Right atrium auricular region (tissue), 2 donors: ENCODE measurements at places on chromosomes 3 and 15.

GRCh38 chr3:63933459-63933858, 21.3 kb upstream of the SCAANT1 start:
- no peak overlapping the region for H3K27ac ChIP-seq
- no peaks in the 10 kb centered on the region for H3K36me3 ChIP-seq
- no peak for DNase-seq
- H3K27me3 ChIP-seq, result no peaks in the 10 kb centered on the region
- peaks cover 44% of the 10 kb centered on the region for H3K4me1 ChIP-seq
- H3K4me3 ChIP-seq, result no peak overlapping the region

DNA sequence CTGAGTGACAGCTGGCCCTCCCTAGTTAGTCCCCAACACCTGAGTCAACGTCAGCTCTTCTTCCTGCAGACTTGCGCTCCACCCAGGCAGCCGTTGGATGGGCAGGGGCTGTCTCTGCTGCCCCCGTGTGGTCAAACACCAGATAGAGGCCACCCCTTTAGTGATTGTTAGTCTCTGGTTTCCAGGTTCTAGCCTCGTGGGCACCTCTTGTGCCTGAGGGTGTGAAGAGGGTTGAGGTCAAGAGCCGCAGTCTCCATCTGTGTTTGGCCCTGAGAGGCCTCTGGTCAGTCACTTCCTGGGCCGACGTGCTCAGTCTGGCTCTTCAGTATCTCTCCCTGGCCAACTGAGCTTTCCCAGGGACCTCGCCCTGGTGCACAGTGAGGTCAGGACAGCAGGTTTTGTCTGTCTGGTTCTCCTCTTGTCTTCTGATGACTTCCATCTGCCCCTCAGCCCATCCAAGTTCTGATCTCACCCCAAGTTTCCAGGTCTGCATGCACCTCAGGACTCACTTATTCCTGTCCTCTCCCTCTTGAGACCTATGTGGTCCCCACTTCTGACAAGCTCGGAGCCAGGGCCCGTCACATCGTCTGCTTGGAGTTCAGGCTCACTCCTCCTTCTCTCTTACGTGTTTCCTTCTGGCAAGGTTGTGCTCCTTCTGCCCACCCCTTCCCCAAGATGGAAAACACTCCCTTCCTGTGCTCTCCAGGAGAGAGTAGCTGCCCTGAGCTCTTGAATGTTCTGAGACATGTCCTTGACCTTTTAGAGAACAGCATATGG, 20.9 kb downstream of the CD276 start:
- no peak for DNase-seq
- H3K27me3 ChIP-seq, result no peaks in the 10 kb centered on the region
- peaks cover 36% of the 10 kb centered on the region for H3K36me3 ChIP-seq
- no peak overlapping the region for H3K4me3 ChIP-seq
- no peaks in the 10 kb centered on the region for H3K4me1 ChIP-seq
- H3K27ac ChIP-seq, result no peak overlapping the region

- no peaks in the 10 kb centered on the region for H3K27me3 ChIP-seq
- no peak overlapping the region for H3K4me3 ChIP-seq
- H3K27ac ChIP-seq, result no peak overlapping the region
- H3K4me1 ChIP-seq, result no peaks in the 10 kb centered on the region
- DNase-seq, result no peak
- no peaks in the 10 kb centered on the region for H3K36me3 ChIP-seq
These were observed 109.0 kb upstream of the MANF start for GRCh38 chr3:51276046-51276445.

- no peaks in the 10 kb centered on the region for H3K27me3 ChIP-seq
- no peak overlapping the region for H3K4me3 ChIP-seq
- H3K36me3 ChIP-seq, result no peaks in the 10 kb centered on the region
- no peak for DNase-seq
These were observed 191.3 kb downstream of the THSD4 start for GRCh38 chr15:71306538-71306937.

DNA sequence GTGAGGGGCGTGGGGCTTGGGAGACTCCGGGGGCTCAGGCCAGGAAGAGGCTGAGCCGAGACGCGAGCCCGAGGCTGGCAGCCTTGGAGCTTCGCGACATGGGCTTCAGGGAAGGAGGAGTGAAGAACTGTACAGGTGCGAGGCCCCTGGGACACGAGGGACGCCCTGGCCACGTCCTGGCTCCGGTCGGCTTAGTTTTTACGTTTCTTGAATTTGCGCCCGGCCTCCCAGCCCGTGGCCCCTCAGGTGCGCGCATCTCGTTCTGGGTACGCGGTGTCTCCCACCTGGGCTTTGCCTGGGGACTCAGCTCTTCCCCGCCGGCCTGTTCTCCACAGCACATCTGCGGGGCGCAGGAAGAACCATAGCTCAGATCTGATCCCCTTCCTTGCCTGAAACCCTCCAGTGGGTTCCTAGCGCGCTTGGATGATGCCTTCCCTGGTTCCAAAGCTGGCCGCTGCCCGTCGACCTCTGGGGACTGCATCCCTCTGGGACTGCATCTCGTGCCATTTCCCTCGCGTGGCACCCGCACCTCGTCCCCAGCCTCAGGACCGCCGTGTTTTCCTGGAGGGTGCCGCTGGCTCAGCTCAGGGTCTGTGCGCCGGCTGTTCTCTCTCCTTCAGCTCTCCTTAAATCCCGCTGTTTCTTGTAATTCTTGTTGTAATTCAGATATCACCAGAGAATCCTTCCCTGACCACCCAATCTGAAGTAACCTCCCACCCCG, 614 bp downstream of the CHCHD6 start:
- no peaks in the 10 kb centered on the region for H3K27me3 ChIP-seq
- no peaks in the 10 kb centered on the region for H3K4me1 ChIP-seq
- H3K27ac ChIP-seq, result no peak overlapping the region

GRCh38 chr3:150073031-150073430, 102.3 kb upstream of the PFN2 start:
- H3K36me3 ChIP-seq, result no peaks in the 10 kb centered on the region
- H3K27ac ChIP-seq, result no peak overlapping the region
- no peaks in the 10 kb centered on the region for H3K27me3 ChIP-seq

DNA sequence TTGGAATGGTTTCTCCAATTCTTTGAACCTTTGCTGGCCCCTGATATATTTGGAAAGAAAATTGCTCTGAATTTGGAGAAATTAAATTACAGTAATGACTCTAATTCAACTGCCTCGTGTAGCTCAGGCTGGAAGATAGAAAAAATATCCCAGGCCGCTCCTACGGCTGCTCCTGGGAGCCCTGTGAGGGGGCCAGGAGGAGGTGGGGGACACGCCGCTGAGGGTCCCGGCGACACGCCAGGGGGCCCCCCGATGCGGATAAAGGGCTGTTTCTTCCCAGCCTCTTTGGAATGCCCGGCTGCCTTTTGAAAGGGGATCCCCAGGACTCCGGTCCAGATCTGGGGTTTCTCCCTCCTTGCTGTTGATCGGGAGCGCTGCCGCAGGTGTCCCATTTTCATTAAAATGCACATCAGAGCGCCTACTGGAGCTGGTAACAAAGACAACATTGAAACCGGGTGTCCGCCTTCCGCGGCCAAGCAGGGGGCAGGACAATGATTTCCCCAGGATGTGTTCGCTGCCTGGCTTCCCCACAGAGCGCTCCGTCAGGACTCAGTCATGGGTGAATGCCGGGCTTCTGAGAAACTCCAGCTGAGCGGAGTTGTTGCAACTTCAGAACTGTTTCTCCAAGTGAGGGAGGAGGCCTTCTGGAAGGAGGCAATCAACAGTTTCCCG, 200.1 kb upstream of the KBTBD8 start:
- DNase-seq, result no peak
- H3K27ac ChIP-seq, result no peak overlapping the region
- peak overlapping the region; percentile 27 for H3K4me3 ChIP-seq
- no peaks in the 10 kb centered on the region for H3K36me3 ChIP-seq
- no peaks in the 10 kb centered on the region for H3K27me3 ChIP-seq

GRCh38 chr15:47792231-47792630, 74.9 kb downstream of the SEMA6D start:
- no peak for DNase-seq
- H3K4me3 ChIP-seq, result no peak overlapping the region
- H3K36me3 ChIP-seq, result no peaks in the 10 kb centered on the region
- H3K27ac ChIP-seq, result no peak overlapping the region
- H3K27me3 ChIP-seq, result no peaks in the 10 kb centered on the region

GRCh38 chr3:195240171-195240701, 30.7 kb downstream of the XXYLT1 start:
- H3K27ac ChIP-seq, result peak overlapping the region; percentile 51
- H3K4me3 ChIP-seq, result no peak overlapping the region
- H3K36me3 ChIP-seq, result no peaks in the 10 kb centered on the region
- DNase-seq, result peak; percentile 58
- no peaks in the 10 kb centered on the region for H3K4me1 ChIP-seq
- H3K27me3 ChIP-seq, result no peaks in the 10 kb centered on the region

DNA sequence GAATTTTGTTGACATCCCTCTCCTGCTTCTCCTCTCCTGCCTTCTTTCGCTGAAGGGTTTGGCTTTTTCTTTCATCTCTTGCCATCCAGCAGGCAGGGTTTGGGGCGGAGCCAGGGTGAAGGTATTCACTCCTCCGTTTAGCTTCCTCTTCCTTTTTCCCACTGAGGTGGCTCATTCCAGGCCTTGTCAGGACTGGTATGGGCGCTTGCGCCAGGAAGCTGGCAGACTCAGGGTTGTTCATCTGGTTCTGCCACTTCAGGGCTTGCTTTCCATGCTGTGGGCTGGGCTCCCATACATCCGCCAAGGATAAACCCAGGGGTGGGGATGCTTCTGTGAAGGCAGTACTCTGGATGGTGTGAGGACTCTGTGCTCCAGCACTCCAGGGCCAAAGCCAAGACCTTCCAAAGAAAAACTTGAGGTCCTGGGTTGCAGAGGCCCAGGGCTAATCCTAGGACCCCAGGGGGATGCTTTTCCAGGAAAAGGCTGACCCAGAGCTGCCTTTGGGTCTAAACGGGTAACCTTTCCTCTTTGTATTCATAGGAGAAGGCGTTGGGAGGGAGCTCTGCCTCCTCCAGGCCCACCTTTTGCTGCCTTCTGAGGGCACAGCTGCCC, 7.7 kb upstream of the AMOTL2 start:
- no peak overlapping the region for H3K4me3 ChIP-seq
- H3K4me1 ChIP-seq, result no peaks in the 10 kb centered on the region
- DNase-seq, result peak; percentile 55
- H3K36me3 ChIP-seq, result no peaks in the 10 kb centered on the region

- H3K27me3 ChIP-seq, result no peaks in the 10 kb centered on the region
- H3K27ac ChIP-seq, result no peak overlapping the region
- H3K36me3 ChIP-seq, result no peaks in the 10 kb centered on the region
These were observed 5.1 kb downstream of the MIX23 start for GRCh38 chr3:122377975-122378374.

DNA sequence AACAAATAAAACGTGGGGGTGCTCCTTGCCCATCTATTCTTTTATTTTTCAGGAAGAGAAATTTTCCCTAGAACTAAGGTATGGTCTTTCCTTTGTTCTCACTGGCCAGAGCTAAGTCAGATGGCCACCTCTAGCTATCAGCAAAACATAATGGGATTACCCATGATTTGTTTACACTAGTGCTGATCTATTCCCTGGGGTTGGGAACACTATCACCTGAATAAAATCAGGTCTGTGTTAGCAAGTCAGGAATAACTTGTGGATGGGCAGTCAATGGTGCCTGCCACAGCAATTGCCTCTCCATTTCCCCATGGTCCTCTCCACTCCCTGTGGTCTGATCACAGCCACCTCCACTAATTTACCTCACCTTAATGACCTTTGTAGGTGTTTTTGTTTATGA, 181.7 kb upstream of the CADPS start:
- no peaks in the 10 kb centered on the region for H3K4me1 ChIP-seq
- H3K36me3 ChIP-seq, result no peaks in the 10 kb centered on the region
- DNase-seq, result no peak
- no peaks in the 10 kb centered on the region for H3K27me3 ChIP-seq
- no peak overlapping the region for H3K27ac ChIP-seq

DNA sequence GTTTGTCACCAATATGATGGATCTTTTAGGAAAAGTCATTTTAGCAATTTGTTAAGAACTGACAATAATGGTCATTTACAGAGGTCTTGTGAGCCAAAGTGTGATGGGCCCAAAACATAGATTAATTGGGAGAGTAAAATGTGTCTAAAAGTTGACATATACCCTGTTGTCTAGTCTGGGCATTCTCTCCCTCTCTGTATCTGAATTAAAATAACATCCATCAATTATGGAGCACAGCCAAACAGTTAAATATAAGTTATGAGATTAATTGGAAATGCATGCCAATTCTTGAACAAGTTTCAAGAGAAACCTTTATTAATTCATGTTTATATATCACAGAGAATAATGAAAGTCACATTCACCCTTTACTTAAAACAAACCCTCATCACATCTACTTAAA, 13.6 kb upstream of the NANOGP8 start:
- H3K36me3 ChIP-seq, result no peaks in the 10 kb centered on the region
- H3K27ac ChIP-seq, result no peak overlapping the region
- DNase-seq, result no peak

DNA sequence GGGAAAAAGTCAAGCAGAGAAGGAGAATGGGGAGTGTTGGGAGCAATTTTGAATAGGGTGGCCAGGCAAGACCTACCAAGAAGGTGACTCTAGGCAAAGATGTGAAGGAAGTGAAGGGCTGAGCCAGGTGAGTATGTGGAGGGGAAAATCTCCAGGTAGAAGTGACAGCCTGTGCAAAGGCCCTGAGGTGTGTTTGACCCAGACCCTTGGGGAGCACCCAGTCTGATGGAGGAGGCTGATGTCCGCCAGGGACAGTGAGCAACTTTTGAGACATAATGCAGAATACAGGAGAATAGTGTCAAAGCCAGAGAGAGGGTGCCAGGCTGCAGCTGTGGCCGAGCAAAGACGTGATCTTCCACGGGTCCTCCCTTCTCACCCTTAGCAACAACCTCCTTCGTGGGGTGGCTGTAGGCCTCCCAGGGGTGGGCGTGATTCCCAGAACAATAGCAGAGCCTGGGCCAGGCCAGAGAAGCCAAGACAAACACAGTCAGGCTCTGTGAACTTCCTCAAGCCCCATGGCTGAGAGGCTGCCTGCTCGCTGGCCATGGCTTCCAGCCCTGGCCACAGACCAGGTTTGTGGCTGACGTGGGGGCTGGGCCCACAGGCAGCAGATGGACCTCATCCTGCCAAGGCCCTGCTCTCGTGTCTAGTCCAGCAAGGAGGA, 58.1 kb downstream of the SLC6A6 start:
- H3K27me3 ChIP-seq, result no peaks in the 10 kb centered on the region
- H3K4me1 ChIP-seq, result peaks cover 49% of the 10 kb centered on the region
- no peak overlapping the region for H3K4me3 ChIP-seq
- H3K27ac ChIP-seq, result peak overlapping the region; percentile 53
